ENCODE measurements at places on chromosomes 16 and 17.

GRCh38 chr17:49729069-49729468, 21.3 kb upstream of the SLC35B1 start:
- DNase-seq, result no peak

- DNase-seq, result no peak
These were observed 973.0 kb downstream of the KCNJ2 start for GRCh38 chr17:71142333-71142732.

- DNase-seq, result no peak
These were observed 8.1 kb downstream of the SLC38A8 start for GRCh38 chr16:84034516-84034915.

GRCh38 chr17:39872751-39873150, 4.7 kb downstream of the ZPBP2 start:
- no peak for DNase-seq

- peak; percentile 43 for DNase-seq
These were observed 223.2 kb upstream of the DYNLRB2 start for GRCh38 chr16:80317599-80318037.

GRCh38 chr16:24773771-24774427, 44.4 kb downstream of the TNRC6A start:
- no peak for DNase-seq

DNA sequence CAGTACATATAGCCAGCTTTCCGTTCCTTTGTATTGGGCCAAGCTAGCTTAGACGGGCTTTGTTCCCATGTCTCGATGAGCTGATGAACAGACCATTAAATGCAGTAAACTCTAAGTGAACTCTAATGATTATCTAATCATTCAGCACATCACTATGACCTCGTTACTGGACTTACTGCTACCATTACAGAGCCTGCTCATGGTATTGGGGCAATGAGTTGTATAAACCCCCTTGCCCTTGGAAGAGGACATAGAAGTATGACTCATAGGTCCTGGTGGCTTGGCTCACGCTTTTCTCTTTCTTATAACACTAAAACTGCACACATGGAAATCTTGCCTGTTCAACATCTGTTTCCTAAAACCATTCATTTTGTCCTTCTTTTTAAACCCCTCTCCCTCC, 93.6 kb upstream of the DYNLRB2 start:
- no peak for DNase-seq

GRCh38 chr17:48513666-48514455, 16.9 kb downstream of the HOXB1 start:
- no peak for DNase-seq

DNA sequence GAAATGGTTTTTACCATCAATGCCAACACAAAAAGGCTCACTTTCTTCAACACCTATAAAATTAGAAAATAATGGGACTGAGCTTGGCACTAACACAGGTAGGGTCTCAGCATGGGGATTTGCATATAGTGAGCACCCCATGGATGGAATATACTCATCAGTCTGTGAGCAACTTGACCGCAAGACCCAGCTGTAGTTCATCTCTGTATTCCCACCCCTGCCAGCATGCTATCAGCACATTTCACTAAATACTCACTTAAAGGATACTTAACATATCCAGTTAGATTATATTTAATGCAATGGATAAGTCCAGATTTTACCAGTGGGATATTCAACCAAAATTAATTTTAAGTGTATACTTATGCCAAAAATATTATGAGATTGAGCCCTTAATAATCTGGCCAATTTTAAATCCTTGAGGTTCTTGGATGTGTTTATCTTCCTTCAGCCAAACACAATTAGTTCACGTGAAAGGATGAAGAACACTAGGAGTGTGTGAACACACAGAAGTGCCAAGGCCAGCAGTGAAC, 66.7 kb downstream of the C16orf95 start:
- no peak for DNase-seq

- no peak for DNase-seq
These were observed 18.1 kb upstream of the TBX2 start for GRCh38 chr17:61381537-61381936.

DNA sequence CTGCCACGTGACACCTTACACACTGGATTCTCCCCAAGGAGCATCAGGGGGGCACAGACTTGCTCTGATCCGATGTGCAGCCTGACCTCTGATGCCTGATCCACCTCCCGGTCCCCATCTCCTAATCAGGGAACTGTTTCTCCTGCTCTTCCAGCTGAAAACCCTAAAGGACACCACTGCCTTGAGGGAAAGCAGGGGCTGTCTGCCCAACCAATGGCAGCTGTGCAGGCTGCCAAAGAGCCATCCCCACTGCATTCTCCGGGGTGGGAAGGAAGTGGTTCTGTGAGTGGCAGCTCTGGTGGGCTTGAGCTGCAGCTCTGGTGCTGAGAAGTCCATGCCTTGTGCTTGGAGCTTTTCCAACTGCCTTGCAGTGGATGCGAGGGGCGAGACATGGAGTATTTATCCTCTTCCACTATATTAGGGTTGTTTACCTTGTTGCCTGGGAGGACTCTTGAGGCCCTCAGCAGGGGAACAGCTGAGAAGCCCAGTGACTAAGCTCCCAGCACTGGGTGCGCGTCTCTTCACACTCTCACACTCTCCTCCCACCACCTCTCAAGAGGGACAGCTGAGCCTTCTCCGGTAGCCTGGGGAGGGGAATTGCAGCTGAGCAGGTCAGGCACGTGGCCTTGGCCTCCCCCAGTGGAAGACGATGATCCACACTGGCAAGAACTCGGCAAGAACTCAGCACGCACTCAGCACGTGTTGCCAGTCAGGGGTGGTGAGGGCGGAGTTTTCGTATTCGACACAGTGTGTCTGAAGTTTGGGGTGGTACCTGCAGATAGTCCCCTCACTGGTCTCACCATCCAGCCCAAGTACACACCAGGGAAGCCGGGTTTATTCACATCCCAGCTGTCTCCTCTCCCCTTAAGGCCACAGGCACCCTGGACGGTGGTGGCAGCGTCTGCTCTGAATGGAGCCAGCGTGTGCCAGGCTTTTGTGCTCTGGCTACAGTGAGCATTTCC, 21.1 kb upstream of the SPATA32 start:
- peak; percentile 59 for DNase-seq

- no peak for DNase-seq
These were observed 15.3 kb downstream of the KSR1 start for GRCh38 chr17:27471321-27472269.

Measured in AG08396 (cell line).